Neural cell (in vitro differentiated cells): ENCODE measurements at places on chromosomes 2 and 18. TPM values are rescaled to one million over a fixed set of nuclear protein-coding genes. Genes with fewer than 3 reads are reported as not detected.

Gene TTL
- 48.2 and 53.8 TPM in 2 replicates for polyA plus RNA-seq

Gene KCNJ3
- 0.68 and 2.3 TPM in 2 replicates for polyA plus RNA-seq

Gene CD226
- polyA plus RNA-seq = 0.11 and 2.5 TPM in 2 replicates

Gene SNORC
- 0.68 and 4.2 TPM in 2 replicates for polyA plus RNA-seq

Gene ADGRF3
- 0.12 and 0.42 TPM in 2 replicates for polyA plus RNA-seq

Gene DYSF
- polyA plus RNA-seq = 0.04 TPM in 1 of 2 replicates, not detected in the other

Gene ACKR3
- polyA plus RNA-seq = 0.74 and 1.7 TPM in 2 replicates

Gene DIPK1C
- polyA plus RNA-seq = not detected in 2 replicates

Gene CCDC85A
- polyA plus RNA-seq = 24.7 and 30.6 TPM in 2 replicates

Gene DNAJC10
- 90.5 and 92.5 TPM in 2 replicates for polyA plus RNA-seq

Gene GNAL
- polyA plus RNA-seq = 16.7 and 17.3 TPM in 2 replicates

Gene UGT1A4
- not detected in 2 replicates for polyA plus RNA-seq

Gene SERPINB3
- polyA plus RNA-seq = not detected in 2 replicates

Gene EFHD1
- polyA plus RNA-seq = not detected in 2 replicates

Gene GPR75
- 1.6 TPM in 2 replicates for polyA plus RNA-seq

Gene GATA6
- not detected in 2 replicates for polyA plus RNA-seq

Gene REG1B
- not detected in 2 replicates for polyA plus RNA-seq

Gene HADHA
- 34.3 and 40.0 TPM in 2 replicates for polyA plus RNA-seq

Gene RTP5
- 1.2 and 1.8 TPM in 2 replicates for polyA plus RNA-seq

Gene SP100
- not detected in 2 replicates for polyA plus RNA-seq

Gene SIX3
- 8.7 and 9.8 TPM in 2 replicates for polyA plus RNA-seq

Gene WDR54
- polyA plus RNA-seq = 89.9 and 110 TPM in 2 replicates

Gene NOSTRIN
- polyA plus RNA-seq = not detected in 2 replicates

Gene ZNF804A
- 2.7 and 2.9 TPM in 2 replicates for polyA plus RNA-seq

Gene VWC2L
- polyA plus RNA-seq = 0.31 and 1.3 TPM in 2 replicates

Gene ETAA1
- 18.9 and 24.9 TPM in 2 replicates for polyA plus RNA-seq

Gene TLX2
- not detected in 2 replicates for polyA plus RNA-seq

Gene SDC1
- polyA plus RNA-seq = 14.9 and 16.6 TPM in 2 replicates

Gene GRHL1
- polyA plus RNA-seq = 25.4 and 26.3 TPM in 2 replicates

Gene CFC1
- polyA plus RNA-seq = 22.4 and 29.9 TPM in 2 replicates

Gene PTPN4
- 14.2 and 22.0 TPM in 2 replicates for polyA plus RNA-seq

Gene MAB21L4
- not detected in 2 replicates for polyA plus RNA-seq

Gene ST8SIA3
- 22.9 and 27.4 TPM in 2 replicates for polyA plus RNA-seq

Gene ELAC1
- polyA plus RNA-seq = 20.6 and 23.0 TPM in 2 replicates

Gene ZNF396
- 0.92 and 2.6 TPM in 2 replicates for polyA plus RNA-seq

Gene MBD5
- 9.7 and 28.9 TPM in 2 replicates for polyA plus RNA-seq

Gene CNTNAP5
- 19.3 and 39.0 TPM in 2 replicates for polyA plus RNA-seq

Gene KCNG3
- 0.74 and 1.1 TPM in 2 replicates for polyA plus RNA-seq

Gene G6PC2
- not detected in 2 replicates for polyA plus RNA-seq

Gene INPP5D
- 0.18 TPM in 1 of 2 replicates, not detected in the other for polyA plus RNA-seq

Gene REG3G
- polyA plus RNA-seq = not detected in 2 replicates

Gene IL1RN
- polyA plus RNA-seq = not detected in 2 replicates

Gene ITGA4
- 0.40 TPM in 1 of 2 replicates, not detected in the other for polyA plus RNA-seq

Gene DSC1
- polyA plus RNA-seq = not detected in 2 replicates

Gene PRKAG3
- polyA plus RNA-seq = not detected in 2 replicates

Gene PXDN
- polyA plus RNA-seq = 181 and 200 TPM in 2 replicates

Gene SIX2
- polyA plus RNA-seq = 0.16 TPM in 1 of 2 replicates, not detected in the other

Gene NGEF
- polyA plus RNA-seq = 5.2 and 5.7 TPM in 2 replicates

Gene MAL
- not detected in 2 replicates for polyA plus RNA-seq
